ENCODE measurements at places on chromosomes 16 and 17. TPM values are rescaled to one million over a fixed set of nuclear protein-coding genes. Genes with fewer than 3 reads are reported as not detected.
A peak's percentile ranks its signal among the peaks of the same experiment; 100 is the strongest.

- DNase-seq: no peak
Observed at GRCh38 chr16:12426122-12426521, 377.6 kb downstream of the CPPED1 start.

DNA sequence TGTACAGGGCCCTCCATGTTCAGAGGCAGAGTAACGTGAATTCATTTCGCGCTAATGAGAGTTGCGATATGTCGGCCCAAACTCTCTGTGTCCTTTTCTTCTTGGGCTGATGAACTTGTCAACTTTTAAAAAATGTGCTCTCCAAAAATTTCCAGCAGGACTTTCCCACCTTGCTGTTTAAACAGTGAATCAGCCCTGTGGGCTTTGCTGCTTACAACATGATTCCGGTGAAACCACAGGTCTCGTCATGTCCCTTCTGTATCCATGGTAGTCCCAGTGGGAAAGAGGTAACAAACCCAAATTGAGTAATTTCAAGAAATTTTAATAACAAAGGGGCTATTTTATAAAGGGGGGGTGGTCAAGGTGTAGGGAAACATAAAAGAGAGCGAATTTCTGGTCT, 612.9 kb downstream of the MAF start:
- DNase-seq: no peak

- no peak for DNase-seq
Observed at GRCh38 chr16:29663016-29663806, at the start of gene SPN. Gene SPN (plus strand): TSS chr16:29663247. CDS start chr16:29663729, 482 bp downstream.

- DNase-seq: no peak
Observed at GRCh38 chr17:8921147-8921546, 44.4 kb downstream of the PIK3R5 start.

DNA sequence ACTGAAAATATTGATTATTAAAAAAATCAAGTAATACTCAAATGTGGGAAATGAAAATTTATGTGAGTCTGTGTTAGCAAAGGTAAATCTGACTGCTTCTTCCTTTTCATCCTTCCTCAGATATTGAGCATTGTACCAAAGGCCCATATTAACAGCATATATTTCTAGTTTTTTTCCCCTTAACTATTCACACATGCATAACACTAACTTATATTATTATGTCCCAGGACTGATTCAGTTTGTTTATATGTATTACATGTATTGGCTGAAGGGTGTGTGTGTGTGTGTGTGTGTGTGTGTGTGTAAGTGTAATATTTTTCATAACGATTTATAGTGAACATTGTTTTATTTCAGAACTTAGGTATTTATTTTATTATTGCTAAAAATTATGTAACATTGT, 74.2 kb downstream of the BCAS3 start:
- DNase-seq: no peak

DNA sequence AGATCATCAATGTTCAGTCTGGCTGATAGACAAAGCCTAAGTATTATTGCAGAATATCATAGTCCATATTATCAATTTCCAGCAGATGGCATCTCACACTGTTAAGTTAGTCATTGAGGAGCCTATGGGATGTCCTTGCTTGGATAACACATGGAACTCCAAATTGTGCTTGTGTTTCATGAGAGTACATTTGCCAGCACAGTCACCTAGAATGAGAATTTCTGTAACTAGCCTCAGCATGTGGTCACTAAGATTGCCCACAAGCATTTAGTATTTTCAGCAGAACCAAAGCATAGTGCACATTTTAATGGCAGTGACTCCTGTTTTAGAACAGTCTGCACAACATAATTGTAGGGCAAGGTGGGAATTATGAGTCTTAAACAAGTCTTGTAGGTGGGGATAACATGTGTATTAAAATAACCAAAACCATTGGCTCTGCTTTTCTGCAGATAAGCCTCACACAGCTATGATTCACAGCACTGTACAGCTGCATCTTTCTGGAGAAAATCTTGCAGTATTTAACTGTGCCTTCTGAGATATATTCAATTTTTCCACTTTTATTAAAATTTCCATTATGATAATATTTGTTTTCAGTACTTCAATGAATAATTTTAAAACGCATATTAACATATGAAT, 882.8 kb upstream of the SOX9 start:
- DNase-seq: no peak

- no peak for DNase-seq
Observed at GRCh38 chr16:48317614-48318315, 67.4 kb downstream of the SIAH1 start.

DNA sequence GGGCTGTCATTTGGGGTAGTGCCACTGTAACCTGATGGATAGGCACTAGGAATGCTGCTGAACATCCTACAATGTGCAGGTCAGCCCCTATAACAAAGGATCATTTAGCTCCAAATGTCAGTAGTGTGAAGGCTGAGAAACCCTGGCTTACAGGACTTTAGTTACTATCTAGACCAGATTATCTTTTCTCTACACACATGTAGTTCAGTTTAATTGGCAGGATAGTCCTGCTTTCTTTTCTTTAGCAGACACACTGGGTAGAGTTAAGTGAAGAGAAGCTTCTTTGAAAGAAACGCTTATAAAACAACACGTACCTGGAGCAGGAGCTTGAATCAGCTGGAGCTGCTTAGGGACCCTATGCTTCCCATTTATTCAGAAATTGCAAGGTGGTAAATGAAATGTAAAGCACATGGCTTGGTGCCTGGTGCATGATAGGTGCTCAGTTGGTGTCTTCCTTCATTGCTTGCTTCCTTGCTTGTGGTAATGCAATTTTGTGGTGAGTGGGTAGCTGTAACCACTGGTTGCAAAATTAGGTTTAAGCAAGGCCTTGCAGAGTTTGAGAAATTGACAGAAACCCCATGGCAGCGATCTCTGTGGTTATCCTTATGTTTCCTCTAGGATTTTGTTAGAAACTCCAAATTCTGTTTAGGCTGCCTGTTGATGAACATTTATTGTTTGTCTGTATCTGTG, 9.4 kb downstream of the METTL9 start:
- no peak for DNase-seq

DNA sequence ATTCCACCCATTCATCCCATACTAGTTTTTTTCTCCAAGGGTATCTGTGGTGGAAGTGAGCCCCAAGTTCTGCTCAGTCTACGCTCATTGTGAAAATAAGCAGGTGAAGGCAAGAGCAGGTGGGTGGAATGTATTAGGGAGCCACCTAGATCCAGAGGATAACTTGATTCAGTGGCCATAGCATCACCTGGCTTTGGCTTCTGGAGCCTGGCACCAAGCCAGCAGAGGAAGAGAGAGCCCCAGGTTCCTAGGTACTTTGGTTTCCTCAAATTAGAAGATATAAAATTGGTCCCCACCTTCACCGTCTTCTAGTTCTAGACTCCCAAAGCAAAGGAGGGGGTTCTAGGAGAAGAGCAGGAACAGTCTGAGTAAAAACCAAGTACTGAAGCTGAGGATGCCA, 4.1 kb downstream of the FXR2 start:
- DNase-seq: no peak

DNA sequence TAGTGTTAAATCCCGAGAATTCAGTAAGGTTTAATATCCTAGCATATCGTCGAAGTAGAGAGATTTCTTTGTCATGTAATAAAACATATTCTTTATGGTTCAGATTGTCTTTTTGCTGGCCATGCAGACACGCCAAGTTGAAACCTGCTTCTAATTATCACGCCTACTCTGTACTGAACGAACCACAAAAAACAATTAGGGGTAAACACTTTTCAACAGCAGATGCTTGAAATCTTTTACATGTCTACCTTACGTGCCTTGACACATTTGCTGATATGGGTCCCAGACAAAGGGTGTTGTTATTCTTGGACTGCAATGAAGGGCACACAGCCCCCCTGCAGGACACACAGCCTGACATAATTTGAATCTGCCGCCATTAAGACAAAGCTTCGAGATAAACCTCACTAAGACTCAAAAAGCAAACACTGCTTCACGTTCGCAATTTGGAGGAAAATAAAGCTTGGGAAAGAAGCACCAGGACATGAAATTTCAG, 13.3 kb downstream of the WIPI1 start:
- no peak for DNase-seq

DNA sequence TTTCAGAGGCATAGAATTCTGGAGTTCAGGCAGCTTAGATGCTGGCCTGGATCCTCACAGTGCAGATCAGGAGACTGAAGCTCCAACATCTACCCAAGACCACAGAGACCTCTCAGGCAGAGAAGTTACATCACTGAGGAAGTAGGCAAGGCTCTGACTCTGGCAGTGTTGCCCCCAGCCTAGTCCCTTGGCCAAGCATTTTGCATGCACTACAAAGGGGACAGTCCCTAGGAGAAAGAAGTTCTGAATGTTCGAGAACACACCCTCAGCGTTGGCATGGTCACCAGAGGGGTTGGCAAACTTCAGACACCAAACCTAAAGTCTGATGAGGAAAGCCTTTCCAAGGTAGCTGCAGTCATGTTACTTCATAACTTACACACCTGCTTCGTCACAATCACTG, 2.5 kb downstream of the RANBP10 start:
- DNase-seq: no peak

GRCh38 chr17:49209061-49209571, 1.3 kb downstream of the GNGT2 start:
- no peak for DNase-seq

DNA sequence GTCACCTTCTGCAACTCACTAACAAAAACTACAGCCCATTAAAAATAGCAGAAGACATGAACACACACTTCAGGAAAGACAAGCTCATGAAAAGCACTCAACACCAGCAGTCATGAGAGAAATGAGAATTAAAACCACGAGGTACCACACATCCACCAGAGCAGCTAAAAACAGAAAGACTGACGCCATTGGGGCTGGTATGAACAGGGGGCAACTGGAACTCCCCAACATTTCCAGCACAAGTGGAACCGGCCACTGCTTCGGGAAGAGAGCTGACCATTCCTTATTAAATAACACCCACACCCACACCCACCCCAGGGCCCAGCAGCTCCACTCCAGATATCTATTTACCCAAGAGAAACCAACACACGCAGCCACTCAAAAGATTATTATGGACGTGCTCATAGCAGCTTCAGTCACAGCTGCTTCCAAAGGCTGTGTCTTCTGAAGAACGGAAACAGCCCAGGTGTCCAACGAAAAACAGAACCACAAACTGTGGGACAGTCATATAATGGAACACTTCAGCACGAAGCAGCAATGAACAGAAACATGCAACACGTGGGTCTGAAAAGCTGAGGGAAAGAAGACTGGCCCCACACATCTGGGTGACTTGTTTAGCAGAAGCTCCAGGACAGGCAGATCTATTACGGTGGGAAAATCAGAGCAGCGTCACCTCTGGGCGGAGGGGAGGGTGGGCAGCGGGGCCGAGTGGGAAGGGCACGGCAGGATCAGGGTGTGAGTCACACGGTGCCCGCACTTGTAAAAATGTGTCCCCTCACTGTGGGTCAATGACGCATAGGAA, 41.1 kb downstream of the KLHDC4 start:
- no peak for DNase-seq

- DNase-seq: no peak
Observed at GRCh38 chr17:29615048-29615385, 7.7 kb downstream of the CORO6 start.

DNA sequence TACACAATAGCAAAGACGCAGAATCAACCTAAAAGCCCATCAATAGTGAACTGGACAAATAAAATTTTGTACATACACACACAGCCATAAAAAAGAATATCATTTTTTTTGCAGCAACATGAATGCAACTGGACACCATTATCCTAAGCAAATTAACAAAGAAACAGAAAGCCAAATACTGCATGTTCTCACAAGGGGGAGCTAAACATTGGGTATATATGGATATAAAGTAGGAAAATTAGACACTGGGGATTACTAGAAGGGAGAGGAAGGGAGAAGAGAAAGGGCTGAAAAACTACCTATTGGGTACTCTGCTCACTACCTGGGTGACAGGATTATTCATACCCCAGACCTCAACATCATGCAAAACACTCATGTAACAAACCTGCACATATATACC, 28.2 kb downstream of the ADAMTS18 start:
- no peak for DNase-seq

GRCh38 chr16:78659668-78660217, 560.3 kb downstream of the WWOX start:
- DNase-seq: no peak

DNA sequence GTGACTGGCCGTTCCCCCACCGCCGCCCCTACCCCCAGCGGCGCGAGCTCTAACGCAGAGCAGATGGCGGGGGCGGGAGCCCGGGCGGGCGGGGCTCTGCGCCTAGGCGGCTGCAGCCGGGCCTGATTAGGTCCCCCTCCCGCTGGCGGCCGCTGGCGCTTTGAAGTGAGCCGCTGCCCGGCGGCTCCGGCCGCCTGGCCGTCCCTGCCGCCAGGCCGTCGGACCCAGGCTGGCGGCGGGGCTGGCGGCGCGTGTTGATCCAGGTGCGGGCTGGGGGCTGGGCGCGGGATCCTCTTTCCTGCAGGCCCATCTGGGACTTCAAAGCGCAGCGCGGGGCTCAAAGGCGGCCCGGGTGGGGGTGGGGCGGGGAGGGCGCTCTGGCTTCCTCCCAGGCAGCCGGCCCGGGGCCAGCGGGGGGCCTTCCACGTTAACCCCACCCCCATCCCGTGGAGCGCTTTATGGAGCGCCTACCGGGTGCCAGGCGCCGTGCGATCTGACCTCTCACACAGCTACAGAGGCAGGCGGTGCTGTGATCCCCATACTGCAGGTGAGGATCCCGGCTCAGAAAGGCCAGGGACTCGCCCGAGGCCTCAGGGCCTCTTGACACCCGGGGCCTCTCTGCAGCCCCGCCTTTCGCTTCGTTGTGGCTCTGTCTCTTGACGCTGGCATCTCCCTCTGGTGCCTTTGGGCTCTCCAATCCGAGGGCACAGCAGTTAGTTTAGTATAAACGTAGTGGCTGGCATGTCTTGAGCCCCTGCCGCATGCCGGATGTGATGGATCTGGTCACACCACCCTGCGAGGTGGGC, 80.0 kb upstream of the NKD1 start:
- peak; percentile 51 for DNase-seq

DNA sequence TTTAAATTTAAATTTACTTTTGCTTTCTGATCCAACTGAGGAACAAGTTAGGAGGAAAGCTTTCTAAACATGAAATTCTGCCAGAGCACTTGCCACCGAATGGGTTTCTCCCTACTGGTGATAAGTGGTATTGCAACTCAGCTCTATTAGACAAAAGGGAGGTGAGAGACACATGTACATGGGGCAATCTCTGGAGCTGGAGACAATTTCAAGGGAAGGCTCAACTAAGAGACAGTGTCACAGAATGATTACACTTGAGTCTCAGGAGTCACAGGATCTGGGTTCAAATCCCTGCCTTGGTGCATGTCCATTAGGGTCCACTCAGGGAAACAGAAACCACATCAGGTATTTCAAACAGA, 37.4 kb downstream of the SOCS1 start:
- no peak for DNase-seq

- no peak for DNase-seq
Observed at GRCh38 chr16:67775273-67775672, 31.1 kb downstream of the RANBP10 start.

GRCh38 chr16:51666074-51666473, 515.0 kb upstream of the SALL1 start:
- no peak for DNase-seq

The TMEM98 gene
- 216 TPM for polyA plus RNA-seq

The KRTAP2-2 gene
- polyA plus RNA-seq: not detected

The CDRT15L2 gene
- not detected for polyA plus RNA-seq

The CORO6 gene
- polyA plus RNA-seq: 3.8 TPM

The TPSB2 gene
- 0.18 TPM for polyA plus RNA-seq

The CPD gene
- polyA plus RNA-seq: 96.0 TPM

The TEDC2 gene
- polyA plus RNA-seq: 11.4 TPM
